ENCODE measurements at places on chromosomes 5 and 9. TPM values are rescaled to one million over a fixed set of nuclear protein-coding genes. Genes with fewer than 3 reads are reported as not detected.
A peak's percentile ranks its signal among the peaks of the same experiment; 100 is the strongest.

IFNA2 gene
- not detected for total RNA-seq

CAPSL gene
- 4.0 TPM for total RNA-seq

GRCh38 chr9:114906922-114907571 is 23.3 kb downstream of the TNFSF8 start:
- no peaks in the 10 kb centered on the region for H3K27me3 ChIP-seq
- no peak overlapping the region for H3K27ac ChIP-seq
- peaks cover 44% of the 10 kb centered on the region for H3K4me1 ChIP-seq
- H3K4me3 ChIP-seq: no peak overlapping the region
- H3K36me3 ChIP-seq: peaks cover 57% of the 10 kb centered on the region
- DNase-seq: no peak

DNA sequence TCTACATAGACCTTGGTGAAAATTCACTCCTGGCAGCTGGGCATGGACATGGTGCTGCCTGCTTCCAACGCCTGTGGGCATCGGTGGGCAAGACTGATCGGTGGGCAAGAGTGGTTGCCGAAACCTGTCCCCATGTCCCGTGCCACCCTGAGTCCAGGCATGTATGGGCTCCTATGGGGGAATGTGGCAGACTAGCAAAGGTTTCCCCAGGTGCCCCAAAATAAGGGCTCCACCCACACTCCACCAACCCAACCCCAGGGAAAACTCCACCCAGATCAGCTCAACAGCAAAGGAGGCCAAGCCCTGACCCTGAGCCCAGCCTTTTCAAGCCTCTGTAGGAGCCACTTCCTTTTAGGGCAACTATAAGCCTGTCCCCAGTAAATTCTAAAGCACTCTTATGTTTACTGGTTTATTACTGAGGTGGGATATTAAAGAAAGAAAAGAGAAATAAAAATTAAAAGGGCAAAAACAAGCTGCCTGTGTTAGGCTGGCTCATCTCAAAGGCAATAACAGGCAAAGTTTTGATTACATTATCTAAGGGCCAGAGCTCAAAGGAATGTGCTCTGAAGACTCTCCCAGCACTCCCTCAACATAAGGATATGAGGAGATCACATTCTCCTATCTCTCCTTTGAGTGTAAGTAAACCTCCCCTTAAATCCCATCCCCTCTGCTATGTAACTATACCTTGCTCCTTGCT is 8.9 kb upstream of the SPATA31E1 start:
- H3K27ac ChIP-seq: no peak overlapping the region
- no peaks in the 10 kb centered on the region for H3K4me1 ChIP-seq
- no peak overlapping the region for H3K4me3 ChIP-seq
- H3K36me3 ChIP-seq: no peaks in the 10 kb centered on the region

DNA sequence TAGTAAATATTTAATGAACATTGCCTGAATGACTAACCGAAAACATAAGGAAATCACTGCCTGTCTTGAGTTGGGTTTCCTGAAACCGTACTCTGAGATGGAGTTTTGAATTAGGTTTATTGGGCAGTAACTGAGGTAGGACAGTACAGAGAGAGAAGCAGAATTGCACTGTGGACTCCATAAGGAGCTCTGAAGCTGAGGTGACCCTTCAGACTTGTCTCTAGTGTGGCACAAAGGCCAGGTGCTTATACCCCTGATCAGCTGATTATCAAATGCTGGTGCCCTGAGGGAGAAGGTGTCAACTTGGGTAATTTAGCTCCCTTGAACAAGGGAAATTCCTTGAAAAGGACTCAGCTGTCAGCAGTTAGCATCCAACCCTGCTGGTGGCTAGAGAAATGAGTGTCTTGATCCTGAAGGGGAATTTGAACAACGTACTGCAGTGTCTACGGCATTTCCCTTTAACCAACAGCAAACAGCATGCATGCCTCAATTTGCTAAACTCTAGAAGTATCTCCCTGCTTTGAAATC is 135.0 kb upstream of the SMARCA2 start:
- H3K4me1 ChIP-seq: no peaks in the 10 kb centered on the region
- H3K27me3 ChIP-seq: no peaks in the 10 kb centered on the region
- no peak overlapping the region for H3K4me3 ChIP-seq
- no peak overlapping the region for H3K27ac ChIP-seq
- DNase-seq: no peak
- H3K36me3 ChIP-seq: no peaks in the 10 kb centered on the region

DNA sequence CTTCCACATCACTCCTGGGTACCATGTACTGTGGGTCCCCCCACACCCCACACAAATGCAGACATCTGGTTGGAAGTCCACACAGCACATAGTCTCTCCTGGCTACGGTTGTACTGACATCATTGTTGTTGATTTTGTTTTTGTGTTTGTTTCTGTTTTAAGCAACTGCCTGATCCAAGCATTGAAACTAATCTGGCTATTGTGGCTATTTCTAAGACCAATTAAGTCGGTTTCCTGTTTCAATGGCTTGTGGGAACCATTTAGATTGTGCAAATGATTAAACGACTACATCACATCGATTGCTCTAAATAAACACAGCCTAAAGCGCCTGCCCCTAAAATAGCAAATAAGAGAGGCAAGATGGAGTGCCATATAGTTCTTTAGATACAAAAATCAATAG is 226.8 kb upstream of the IRX4 start:
- H3K36me3 ChIP-seq: no peaks in the 10 kb centered on the region
- no peak overlapping the region for H3K27ac ChIP-seq
- DNase-seq: no peak
- no peaks in the 10 kb centered on the region for H3K27me3 ChIP-seq
- H3K4me1 ChIP-seq: no peaks in the 10 kb centered on the region

- no peaks in the 10 kb centered on the region for H3K4me1 ChIP-seq
- no peaks in the 10 kb centered on the region for H3K36me3 ChIP-seq
- H3K4me3 ChIP-seq: no peak overlapping the region
- no peak overlapping the region for H3K27ac ChIP-seq
- H3K27me3 ChIP-seq: no peaks in the 10 kb centered on the region
Observed at GRCh38 chr5:103909391-103909790, 346.8 kb upstream of the NUDT12 start.

DNA sequence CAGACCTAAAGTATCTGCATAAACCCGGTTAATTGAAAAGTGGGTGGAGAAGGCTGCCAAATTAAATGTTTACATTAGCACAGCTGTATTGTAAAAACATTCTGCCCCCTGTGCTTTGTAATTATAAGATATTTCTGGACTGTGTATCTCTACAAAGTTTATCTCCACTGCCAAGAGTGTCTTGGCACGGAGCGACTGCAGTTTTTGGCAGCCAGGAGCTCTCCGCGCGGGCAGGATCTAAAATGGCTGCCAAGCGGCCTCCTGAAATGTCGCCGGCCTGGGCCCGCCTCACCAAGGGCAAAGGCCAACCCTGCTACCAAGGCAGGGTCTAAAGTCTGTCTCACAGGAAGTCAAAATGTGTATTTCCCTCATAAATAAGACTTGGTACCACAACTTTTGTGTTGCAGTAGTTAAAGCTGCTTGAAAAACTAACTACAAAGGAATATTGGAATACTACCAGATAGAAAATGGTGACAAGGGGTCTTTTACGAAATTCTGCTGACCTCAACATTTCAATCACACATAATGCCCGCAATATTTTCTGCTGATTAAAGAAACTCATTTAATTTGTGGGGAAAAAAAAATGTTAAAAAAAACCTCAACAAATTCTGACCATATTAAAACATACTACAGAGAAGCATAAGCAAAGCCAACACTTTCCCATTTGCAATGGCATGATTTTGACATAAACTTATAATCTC is 110.4 kb downstream of the NFIB start:
- no peaks in the 10 kb centered on the region for H3K27me3 ChIP-seq
- H3K27ac ChIP-seq: peak overlapping the region; percentile 18
- no peak for DNase-seq
- H3K4me3 ChIP-seq: no peak overlapping the region

GRCh38 chr9:11312966-11313365 is 700.2 kb upstream of the PTPRD start:
- no peaks in the 10 kb centered on the region for H3K27me3 ChIP-seq
- H3K36me3 ChIP-seq: no peaks in the 10 kb centered on the region
- no peak overlapping the region for H3K4me3 ChIP-seq
- no peaks in the 10 kb centered on the region for H3K4me1 ChIP-seq

DNA sequence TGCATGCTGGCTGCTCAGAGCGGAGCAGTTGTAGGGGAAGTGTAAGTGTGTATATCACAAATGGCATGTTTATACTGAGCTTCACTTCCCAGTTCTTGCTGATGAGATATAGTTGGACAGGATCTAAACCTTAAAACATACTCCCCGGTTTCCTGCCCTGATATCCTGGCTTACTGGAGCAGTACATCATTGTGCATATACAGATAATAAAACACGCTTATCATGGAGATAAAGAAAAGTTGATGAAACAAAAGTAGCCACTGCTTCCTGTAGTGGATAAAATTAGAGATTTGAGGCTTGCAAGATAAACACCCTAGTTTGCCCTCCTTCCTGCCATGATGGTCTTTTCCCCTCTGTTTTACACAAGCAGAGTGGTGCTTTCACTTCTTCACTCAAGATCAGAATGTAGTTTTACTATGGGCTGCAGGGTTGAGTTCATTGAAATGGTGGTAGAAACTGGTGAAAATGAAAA is 15.0 kb downstream of the NPR3 start:
- DNase-seq: no peak
- H3K27me3 ChIP-seq: no peaks in the 10 kb centered on the region
- no peaks in the 10 kb centered on the region for H3K4me1 ChIP-seq
- no peak overlapping the region for H3K27ac ChIP-seq

DNA sequence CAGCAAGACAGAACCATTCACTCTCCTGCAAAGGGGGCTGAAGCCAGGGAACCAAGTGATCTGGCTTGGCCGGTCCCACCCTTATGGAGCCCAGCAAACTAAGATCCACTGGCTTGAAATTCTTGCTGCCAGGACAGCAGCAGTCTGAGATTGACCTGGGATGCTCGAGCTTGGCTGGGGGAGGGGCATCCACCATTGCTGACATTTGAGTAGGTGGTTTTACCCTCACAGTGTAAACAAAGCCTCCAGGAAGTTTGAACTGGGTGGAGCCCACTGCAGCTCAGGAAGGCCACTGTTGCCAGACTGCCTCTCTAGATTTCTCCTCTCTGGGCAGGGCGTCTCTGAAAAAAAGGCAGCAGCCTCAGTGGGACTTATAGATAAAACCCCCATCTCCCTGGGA is 60.5 kb downstream of the TNFSF8 start:
- H3K36me3 ChIP-seq: no peaks in the 10 kb centered on the region
- no peak overlapping the region for H3K4me3 ChIP-seq
- no peak for DNase-seq
- no peak overlapping the region for H3K27ac ChIP-seq
- no peaks in the 10 kb centered on the region for H3K27me3 ChIP-seq
- peaks cover 2% of the 10 kb centered on the region for H3K4me1 ChIP-seq

GRCh38 chr9:89548071-89548638 is 50.2 kb upstream of the SEMA4D start:
- peaks cover 21% of the 10 kb centered on the region for H3K4me1 ChIP-seq
- no peak overlapping the region for H3K4me3 ChIP-seq
- H3K27ac ChIP-seq: no peak overlapping the region
- no peaks in the 10 kb centered on the region for H3K36me3 ChIP-seq

GRCh38 chr9:121876255-121876654 is 216.9 kb downstream of the TTLL11 start:
- no peak for DNase-seq
- no peaks in the 10 kb centered on the region for H3K27me3 ChIP-seq
- no peak overlapping the region for H3K4me3 ChIP-seq
- no peaks in the 10 kb centered on the region for H3K36me3 ChIP-seq

- no peaks in the 10 kb centered on the region for H3K27me3 ChIP-seq
- no peak overlapping the region for H3K4me3 ChIP-seq
- DNase-seq: no peak
- no peak overlapping the region for H3K27ac ChIP-seq
- H3K4me1 ChIP-seq: no peaks in the 10 kb centered on the region
- peaks cover 11% of the 10 kb centered on the region for H3K36me3 ChIP-seq
Observed at GRCh38 chr9:91348191-91348807, 13.4 kb downstream of the AUH start.

DNA sequence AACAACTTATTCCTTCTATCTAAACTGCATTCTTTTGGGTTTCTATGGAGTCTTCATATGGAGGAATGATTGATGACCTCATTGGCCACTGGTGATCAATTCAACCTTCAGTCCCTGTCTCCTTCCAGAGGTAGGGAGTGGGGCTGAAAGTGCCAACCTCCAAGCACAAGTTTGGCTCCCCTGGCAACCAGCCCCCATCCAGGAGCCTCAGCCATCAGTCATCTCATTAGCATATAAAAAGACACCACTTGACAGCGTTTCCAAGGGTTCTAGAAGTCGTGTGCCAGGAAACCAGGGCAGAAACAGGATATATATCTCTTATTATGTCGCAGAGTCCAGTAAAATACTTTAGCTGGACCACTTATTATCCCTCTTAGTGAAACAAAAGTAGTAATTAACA is 9.8 kb downstream of the SLC31A2 start:
- H3K36me3 ChIP-seq: peaks cover 36% of the 10 kb centered on the region
- DNase-seq: no peak
- no peak overlapping the region for H3K4me3 ChIP-seq
- no peak overlapping the region for H3K27ac ChIP-seq
- peaks cover 24% of the 10 kb centered on the region for H3K4me1 ChIP-seq
- H3K27me3 ChIP-seq: no peaks in the 10 kb centered on the region

DNA sequence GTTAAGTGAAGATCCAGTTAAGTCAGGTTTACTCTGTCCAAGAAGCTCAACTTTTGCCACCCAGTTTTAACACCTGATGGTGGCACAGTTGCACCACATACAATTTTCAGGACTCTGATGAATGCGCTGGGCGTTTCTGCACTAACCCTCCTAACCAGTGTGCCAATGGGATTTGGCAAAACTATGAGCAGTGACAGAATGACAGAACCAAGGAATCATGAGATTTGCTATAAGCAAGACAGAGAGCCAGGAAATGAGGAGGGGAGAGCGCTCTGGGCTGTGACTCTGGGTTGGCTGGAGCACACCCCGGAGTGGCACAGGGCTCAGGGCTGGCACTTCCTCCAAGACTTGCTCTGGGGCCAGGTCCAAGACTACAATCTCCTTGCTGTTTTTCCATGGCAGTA is 84.1 kb downstream of the SH3PXD2B start:
- H3K27ac ChIP-seq: no peak overlapping the region
- no peaks in the 10 kb centered on the region for H3K4me1 ChIP-seq
- no peak for DNase-seq
- no peaks in the 10 kb centered on the region for H3K27me3 ChIP-seq
- H3K4me3 ChIP-seq: no peak overlapping the region
